CD4-positive, CD25-positive, alpha-beta regulatory T cell (primary cell): ENCODE measurements at places on chromosomes 16 and 17.

GRCh38 chr17:43878260-43879175 is 28.8 kb downstream of the MPP2 start:
- DNase-seq = peak; percentile 53

- no peak for DNase-seq
These were observed 12.8 kb upstream of the DBNDD1 start for GRCh38 chr16:90031931-90032673.

- no peak for DNase-seq
These were observed 37.4 kb upstream of the CCL1 start for GRCh38 chr17:34400301-34400931.

DNA sequence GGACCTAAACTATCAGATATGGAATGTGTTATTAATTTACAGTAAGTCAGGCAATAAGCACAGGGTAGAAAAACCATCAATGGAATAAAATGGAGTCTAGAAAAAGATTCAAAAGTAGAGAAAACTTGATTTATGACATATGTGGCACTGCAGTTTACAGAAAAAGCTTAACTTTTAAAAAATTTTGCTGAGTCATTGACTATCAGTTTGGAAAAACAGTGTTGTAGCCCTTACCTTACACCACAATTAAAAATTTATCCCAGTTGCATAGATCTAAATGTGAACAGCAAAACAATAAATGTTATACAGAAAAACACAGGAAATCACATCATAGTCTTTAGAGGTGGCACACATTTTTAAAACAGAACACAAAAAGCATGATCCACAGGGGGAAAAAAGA is 108.5 kb downstream of the USP22 start:
- DNase-seq = no peak

- DNase-seq = no peak
These were observed 124.0 kb downstream of the RGS9 start for GRCh38 chr17:65261152-65261551.

- no peak for DNase-seq
These were observed 10.5 kb upstream of the NUDT7 start for GRCh38 chr16:77711775-77712174.
